ENCODE measurements at places on chromosomes 7 and 10.
A peak's percentile ranks its signal among the peaks of the same experiment; 100 is the strongest.

GRCh38 chr7:149468208-149468607 lies 7.3 kb upstream of the ZNF777 start:
- DNase-seq: peak; percentile 39

DNA sequence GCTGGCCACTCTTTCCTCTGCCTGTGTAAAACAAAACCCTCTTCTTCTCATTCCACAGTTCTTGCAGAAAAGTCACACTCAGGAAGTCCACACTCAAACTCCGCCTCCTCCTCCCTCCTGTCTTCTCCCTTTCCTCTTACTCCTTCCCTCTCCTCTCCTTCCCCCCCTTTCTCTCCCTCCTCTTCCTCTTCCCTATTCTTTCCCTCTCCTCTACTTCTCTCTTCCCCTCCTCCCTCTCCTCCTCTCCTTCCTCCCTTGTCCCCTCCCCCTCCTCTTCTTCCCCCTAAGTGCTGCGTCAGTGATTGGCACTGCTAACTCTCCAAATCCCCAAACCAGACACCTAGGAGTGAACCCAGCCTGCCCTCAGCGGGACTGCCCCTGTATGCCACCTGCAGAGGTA lies 67.0 kb downstream of the ZNF467 start:
- no peak for DNase-seq

- DNase-seq: no peak
These were observed 86.2 kb downstream of the GPR85 start for GRCh38 chr7:113000316-113001020.

GRCh38 chr7:21370283-21370982 lies 57.5 kb upstream of the SP4 start:
- DNase-seq: peak; percentile 64

DNA sequence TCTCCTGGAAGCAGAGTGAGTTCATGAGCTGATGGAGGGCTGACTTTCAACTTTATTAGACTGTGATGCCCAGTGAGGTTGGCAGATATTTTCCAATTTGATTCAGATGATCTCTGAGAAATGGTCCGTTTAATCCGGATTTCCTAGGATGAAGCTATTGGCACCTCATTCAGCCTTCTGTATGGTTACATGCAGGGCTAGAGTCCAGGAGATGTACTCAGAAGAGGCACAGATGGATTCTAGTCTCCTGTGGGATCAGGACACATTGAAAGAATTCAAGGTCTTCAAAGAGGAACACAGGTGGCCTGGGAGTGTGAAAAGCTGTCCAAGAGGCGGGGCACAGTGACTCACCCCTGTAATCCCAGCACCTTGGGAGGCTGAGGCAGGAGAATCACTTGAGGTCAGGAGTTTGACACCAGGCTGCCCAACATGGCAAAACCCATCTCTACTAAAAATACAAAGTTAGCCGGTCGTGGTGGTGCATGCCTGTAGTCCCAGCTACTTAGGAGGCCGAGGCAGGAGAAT lies 23.0 kb upstream of the RHEB start:
- DNase-seq: no peak

GRCh38 chr7:139776486-139777132 lies 1.2 kb downstream of the HIPK2 start:
- DNase-seq: no peak

- no peak for DNase-seq
These were observed 363.0 kb downstream of the SH2D4B start for GRCh38 chr10:80900661-80901060.

DNA sequence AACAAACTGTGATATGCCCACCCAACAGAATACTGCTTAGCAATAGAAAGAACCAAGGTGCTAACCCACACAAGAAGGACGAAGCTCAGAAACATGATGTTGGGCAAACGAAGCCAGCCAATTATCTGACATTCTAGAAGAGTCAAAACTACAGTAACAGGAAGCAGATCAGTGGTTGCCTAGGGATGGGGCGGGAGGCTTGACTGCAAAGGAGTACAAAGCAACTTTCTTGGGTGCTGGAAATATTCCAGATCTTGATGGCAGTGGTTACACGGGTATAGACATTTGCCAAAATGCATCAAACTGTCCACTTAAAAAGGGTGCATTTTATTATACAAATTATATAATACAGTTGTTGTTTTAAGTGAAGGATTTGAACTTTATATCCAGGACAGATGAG lies 41.1 kb upstream of the RET start:
- DNase-seq: no peak

GRCh38 chr7:24323961-24324480 lies 40.0 kb downstream of the NPY start:
- no peak for DNase-seq

- DNase-seq: no peak
These were observed 472.6 kb upstream of the CNTNAP2 start for GRCh38 chr7:145643981-145644380.

DNA sequence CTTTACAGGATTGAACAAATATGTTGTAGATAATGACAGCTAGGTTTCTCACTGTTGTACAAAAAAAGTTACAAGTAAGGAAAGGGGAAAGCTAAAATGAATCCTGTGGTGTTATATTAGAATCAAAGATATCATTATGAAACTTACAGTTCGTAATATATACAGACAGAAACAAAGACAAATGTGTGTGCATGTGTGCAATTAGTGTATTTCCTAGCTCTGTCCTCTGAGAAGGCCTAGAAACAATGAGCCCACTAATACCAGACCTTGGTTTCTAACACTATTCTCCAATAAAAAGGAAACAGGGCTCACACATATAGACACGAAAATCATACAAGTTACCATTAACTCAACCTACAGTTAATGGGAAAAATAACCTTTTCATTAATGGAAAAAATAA lies 8.0 kb downstream of the KDM7A start:
- DNase-seq: no peak

DNA sequence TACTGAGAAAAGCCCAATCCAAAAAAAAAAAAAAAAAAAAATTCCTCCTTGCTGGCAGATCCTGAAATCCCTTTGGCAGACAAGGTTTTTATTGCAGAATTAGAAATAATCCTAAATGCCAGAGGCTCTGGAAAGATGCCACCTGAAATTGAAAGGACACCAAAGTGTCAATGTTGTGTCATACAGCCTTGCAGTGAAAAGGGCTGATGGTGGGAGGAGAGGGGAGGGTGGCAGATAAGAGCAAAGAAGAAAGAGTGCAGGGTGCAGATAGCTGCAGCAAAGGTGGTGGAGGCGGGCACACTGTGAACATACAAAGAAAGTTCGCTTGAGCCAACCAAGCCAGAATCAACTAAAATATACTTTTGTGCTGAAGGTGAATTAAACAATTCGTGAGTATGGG lies 8.2 kb upstream of the OPTN start:
- DNase-seq: no peak
